CD4-positive, alpha-beta T cell treated with Interferon alpha-2 for 1 hour (primary cell): ENCODE measurements at places on chromosomes 7 and 10.
A peak's percentile ranks its signal among the peaks of the same experiment; 100 is the strongest.

GRCh38 chr10:74752371-74753040 is 73.9 kb upstream of the KAT6B start:
- DNase-seq, result no peak

DNA sequence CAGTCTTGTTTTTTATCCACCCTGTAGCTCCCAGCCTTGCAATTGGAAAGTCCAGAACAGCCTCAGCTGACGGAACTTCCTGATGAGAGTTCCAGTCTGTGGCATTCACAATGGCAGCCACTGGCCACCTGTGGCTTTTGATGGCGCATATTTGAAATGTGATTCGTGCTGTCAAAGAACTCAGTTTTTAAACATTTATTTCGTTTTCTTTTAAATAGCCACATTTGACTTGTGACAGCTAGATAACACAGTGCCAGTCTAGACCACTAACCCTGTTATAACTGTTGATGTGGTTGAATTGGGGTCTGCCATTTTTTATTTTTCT is 97.3 kb downstream of the INPP5A start:
- DNase-seq, result no peak

DNA sequence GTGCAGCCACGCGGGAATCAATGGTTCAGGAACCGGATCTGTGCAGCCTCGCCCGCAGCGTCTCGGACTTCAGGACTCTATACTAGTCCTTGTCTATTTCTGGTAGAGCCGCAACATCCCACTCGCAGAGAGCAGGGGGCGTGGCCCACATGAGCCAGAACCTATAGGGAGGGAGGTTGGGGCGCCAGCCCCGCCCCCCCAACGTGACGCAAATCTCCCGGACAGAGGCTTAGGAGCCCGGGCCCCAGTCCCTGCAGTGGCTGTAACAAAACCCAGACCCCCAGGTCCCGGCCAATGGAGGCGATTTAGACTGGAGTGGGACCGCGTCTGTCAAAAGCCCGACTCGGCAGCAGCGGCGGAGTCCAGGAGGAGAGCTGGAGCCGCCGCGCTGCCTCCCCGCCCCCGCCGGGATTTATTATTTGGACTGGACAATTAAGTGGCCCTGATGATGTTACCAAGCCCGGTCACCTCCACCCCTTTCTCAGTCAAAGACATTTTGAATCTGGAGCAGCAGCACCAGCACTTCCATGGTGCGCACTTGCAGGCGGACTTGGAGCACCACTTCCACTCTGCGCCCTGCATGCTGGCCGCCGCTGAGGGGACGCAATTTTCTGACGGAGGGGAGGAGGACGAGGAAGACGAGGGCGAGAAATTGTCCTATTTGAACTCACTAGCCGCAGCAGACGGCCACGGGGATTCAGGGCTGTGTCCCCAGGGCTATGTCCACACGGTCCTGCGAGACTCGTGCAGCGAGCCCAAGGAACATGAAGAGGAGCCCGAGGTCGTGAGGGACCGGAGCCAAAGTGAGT is at the start of gene NKX2-3:
Gene NKX2-3, plus strand, starts transcription at position 256 of the 809 bp plus-strand sequence. Its CDS starts 190 bp downstream, at position 446.
- DNase-seq, result peak; percentile 61

DNA sequence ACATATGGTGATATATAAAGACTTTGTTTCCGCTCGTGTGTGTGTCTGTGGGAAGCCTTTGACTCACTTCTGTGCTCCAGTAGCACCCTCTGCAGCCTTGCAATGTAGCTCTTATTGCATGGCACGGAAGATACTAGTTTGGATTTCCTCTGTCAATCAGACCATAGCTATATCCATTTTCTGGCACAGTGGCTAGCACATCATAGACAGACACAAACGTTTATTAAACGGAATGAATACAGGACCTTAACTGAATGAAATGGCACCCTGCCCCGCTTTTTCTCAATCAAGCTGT is 124.0 kb upstream of the PTPN20 start:
- peak; percentile 10 for DNase-seq

- DNase-seq, result no peak
Observed at GRCh38 chr7:9029681-9030530, 596.5 kb downstream of the NXPH1 start.

GRCh38 chr10:121357401-121357800 is 240.8 kb downstream of the FGFR2 start:
- DNase-seq, result no peak

DNA sequence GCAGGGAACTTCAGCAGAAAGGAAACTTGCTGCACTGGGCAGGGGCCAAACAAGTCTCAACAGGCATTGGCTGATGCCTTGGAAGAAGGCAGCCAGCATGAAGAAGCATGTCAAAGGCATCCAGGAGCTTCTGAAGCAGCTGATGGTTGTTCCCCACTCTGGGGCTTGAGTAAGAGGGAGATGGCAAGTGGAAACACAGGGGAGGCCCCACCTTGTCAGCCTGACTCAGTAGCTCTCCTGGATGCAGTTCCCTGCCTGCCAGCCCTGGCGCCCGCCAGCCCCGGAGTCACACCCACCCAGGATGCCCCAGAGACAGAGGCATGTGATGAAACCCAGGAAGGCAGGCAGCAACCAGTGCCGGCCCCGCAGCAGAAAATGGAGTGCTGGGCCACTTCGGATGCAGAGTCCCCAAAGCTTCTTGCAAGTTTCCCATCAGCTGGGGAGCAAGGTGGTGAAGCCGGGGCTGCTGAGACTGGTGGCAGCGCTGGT is 96.5 kb downstream of the TACC2 start:
- DNase-seq, result no peak

DNA sequence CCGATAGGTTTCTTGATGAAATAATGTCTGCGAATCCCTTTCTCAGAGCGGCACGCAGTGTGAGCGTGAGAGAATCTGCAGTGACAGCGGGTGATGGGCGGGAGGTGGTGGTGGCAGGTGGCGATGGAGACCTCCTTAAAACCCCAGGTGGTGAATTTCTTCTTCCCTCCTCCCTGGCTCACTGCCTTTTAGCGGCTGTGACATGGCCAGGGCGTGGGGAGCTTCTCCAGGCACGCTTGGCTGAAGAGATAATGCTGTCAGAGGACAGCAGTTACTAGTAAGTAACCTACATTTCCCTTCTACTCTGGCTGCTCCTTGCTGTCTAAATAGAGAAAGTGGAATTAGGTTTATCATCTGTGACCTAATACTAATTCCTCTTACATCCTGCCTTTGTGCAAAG is 141.4 kb upstream of the INSYN2A start:
- no peak for DNase-seq

DNA sequence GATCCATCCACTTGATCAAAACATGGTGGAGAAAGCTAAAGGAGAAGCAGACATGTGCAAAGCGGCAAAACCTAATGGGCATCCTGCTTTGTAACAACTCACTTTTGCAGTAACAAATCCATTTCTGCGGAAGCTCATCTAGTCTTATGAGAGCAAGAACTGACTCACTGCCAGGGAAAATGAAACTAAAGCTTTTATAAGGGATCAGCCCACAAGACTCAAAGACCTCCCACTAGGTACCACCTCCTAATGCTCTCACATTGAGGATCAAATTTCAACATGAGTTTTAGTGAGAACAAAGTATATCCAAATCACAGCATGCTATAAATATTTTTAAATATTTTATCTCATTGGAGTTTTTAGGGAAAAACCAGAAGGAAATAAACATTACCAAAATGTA is 120.1 kb upstream of the GNAI1 start:
- no peak for DNase-seq

- DNase-seq, result no peak
Observed at GRCh38 chr10:11255796-11256444, 238.2 kb downstream of the CELF2 start.

- no peak for DNase-seq
Observed at GRCh38 chr7:70557338-70557737, 574.6 kb upstream of the GALNT17 start.

GRCh38 chr10:1553951-1554350 is 183.4 kb downstream of the ADARB2 start:
- DNase-seq, result no peak

GRCh38 chr7:126394406-126394805 is 858.3 kb downstream of the GRM8 start:
- DNase-seq, result no peak

DNA sequence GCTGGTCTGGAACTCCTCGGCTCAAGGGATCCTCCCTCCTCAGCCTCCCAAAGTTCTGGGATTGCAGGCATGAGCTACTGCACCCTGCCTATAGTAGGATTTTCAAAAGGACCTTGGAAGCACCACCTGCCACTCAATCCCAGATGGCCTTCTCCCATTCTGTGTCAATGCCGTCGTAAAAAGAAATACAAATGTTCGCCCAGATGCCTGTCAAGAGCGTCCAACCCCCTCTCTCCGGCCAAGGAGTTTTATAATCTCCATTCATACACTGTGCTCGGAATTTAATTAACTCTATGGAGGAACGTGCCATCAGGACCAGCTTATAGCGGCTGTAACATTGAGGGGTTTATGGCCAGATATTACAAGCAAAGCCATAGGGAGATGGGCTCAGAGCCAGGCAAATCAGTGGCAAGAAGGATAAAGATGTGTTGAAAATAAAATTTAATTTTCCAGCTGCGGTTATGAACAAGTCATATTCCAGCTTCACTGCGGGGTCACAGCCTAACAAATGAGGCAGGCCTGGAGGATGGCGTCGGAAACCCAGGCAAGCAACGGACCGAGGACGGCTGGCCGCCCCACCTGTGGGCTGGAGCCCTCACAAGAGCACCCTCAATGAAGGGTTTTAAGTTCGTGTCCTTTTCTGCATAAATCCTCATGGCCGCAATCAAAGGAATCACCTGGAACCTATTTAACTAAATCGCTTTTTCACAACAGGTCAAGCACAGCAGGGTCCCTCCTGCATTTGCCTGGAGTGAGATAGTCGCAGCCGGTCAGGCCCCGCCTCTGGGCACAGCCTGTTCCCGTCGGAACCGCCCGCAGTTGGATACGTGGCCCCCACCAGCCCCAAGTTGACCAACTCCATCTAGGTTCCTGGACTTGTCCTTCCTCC is 374.5 kb upstream of the FOXK1 start:
- no peak for DNase-seq

DNA sequence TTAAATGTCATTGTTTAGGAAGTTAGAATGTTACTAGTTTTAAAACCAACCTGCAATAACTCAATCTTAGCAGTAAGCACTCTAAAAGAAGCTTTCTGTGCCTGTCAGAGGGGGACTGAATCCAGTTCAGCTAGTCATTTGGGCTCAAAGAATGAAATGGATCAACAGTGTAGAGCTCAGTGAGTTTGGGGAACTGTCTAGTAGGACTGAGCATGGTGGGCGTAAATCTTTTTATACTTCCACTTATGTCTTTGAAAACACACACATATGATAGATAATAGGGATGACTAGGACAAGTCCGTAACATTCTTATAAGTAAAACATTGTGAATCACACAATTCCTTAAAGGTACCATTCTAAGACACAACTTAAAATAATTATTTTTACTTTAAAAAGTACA is 11.5 kb downstream of the GSAP start:
- DNase-seq, result no peak

- no peak for DNase-seq
Observed at GRCh38 chr7:157516311-157516710, 179.5 kb downstream of the DNAJB6 start.

DNA sequence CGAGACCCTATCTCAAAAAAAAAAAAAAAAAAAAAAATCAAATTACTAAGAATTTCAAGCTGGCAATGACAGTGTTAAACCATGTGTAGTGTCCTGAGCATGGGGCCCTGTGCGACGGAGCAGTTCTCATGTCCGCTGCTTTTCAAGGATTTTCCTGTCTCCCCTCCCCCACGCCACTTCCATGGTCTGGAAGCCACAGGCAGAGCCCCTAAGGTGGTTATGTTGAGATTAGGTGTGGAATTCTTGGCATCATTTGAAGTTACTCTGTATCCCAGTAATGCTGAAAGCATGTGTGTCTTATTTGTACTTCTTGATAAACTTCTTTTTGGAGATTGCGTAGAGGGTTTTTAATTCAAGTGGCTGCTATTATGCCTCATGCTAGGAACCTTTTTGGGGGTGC is 65.2 kb downstream of the PFKFB3 start:
- DNase-seq, result no peak
